ENCODE measurements at places on chromosomes 6 and 20. TPM values are rescaled to one million over a fixed set of nuclear protein-coding genes. Genes with fewer than 3 reads are reported as not detected.

- no peak overlapping the region for H3K4me3 ChIP-seq
- no peak overlapping the region for H3K27ac ChIP-seq
- no peaks in the 10 kb centered on the region for H3K36me3 ChIP-seq
- no peak for DNase-seq
- no peaks in the 10 kb centered on the region for H3K4me1 ChIP-seq
Measured at GRCh38 chr20:44442298-44443070, 33.2 kb upstream of the TTPAL start.

GRCh38 chr6:44576132-44576631 lies 188.7 kb downstream of the CDC5L start:
- H3K27ac ChIP-seq, result no peak overlapping the region
- H3K4me3 ChIP-seq, result no peak overlapping the region
- H3K36me3 ChIP-seq, result no peaks in the 10 kb centered on the region

DNA sequence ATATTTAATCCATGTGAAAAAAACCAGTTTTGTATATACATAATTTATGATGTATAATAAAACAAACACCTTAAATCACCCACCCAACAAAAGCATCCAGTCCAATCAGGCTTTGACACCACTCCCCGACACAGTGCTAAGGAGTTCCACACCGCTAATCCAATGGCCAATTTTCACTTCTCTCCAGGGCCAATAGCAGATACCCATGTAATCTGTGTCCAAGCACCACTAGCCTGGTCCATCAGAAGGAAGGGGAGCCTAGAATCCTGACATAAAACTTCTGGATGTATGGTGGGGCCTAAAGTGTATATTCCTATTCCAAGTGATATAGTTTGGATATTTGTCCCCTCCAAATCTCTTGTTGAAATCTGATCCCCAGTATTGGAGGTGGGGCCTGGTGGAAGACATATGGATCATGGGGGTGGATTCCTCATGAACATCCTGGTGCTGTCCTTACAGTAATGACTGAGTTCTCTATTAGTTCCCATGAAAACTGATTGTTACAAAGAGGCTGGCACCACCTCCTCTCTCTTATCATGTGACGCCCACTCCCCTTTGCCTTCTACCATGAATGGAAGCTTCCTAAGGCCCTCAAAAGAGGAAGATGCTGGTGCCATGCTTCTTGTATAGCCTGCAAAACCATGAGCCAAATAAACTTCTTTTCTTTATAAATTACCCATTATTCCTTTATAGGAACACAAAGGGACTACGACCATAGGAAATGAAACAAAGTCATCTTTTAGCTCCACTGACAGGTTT lies 20.8 kb downstream of the RALGAPA2 start:
- H3K4me1 ChIP-seq, result peaks cover 26% of the 10 kb centered on the region
- DNase-seq, result no peak
- H3K27ac ChIP-seq, result no peak overlapping the region
- no peaks in the 10 kb centered on the region for H3K27me3 ChIP-seq

DNA sequence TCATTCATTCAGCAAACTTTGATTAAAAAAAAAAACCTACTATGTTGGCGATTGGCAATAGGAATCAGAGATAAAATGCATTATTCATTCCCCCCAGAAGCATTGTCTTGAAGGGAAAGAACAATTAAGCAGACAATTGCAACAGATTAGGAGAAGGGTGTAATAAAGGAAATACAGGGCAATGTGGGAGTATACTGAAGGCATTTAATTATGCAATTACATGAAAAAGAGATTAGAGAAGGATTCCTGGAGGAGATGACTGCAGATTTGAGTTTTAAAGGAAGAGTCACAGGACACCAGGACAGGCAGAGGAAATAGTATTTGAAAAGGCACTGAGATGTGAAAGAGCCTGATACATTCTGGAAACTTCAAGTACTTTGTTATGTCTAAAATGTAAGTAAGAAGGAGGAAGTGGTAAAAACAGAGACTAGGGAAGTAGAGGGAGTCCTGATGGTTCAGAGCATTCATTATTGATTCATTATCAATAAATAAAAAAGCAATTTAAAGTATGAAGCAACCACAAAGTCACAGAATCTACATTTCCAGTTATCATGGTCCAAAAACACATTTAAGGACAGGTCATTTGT lies 43.7 kb downstream of the THEMIS start:
- H3K4me3 ChIP-seq, result no peak overlapping the region
- no peaks in the 10 kb centered on the region for H3K36me3 ChIP-seq
- H3K27me3 ChIP-seq, result no peaks in the 10 kb centered on the region
- H3K27ac ChIP-seq, result no peak overlapping the region
- H3K4me1 ChIP-seq, result no peaks in the 10 kb centered on the region

DNA sequence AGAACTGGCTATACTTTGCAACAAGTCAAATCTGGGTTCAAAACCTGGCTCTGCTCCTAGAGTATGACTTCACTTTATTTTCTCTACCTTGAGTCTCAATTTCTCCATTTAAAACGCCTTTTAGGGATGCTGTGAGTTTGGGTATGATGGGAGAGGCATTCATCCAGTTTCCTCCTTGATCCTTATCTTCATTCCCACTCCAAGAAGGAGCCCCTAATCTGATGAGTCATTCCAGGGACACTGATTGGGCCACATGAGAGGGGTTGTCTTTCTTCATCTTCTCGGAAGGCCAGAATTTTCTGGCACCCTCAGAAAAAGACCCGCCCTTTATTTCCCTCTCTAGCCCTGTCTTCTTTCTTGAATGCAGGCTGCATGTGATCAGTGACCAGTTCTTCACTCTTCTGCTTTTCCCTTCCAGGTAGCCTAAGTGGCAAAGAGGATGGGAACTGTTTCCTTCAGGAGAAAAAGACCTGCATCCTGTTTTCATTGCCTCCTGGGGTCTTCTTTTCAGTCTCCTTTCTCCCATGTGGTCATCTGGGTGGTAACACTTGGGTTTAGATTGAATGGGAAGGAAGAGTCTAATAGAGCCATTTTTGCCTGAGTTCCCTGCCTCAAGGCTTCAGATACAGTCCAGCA lies 32.1 kb upstream of the PNRC1 start:
- H3K4me1 ChIP-seq, result peaks cover 21% of the 10 kb centered on the region
- H3K4me3 ChIP-seq, result no peak overlapping the region
- H3K27me3 ChIP-seq, result no peaks in the 10 kb centered on the region
- H3K27ac ChIP-seq, result no peak overlapping the region
- H3K36me3 ChIP-seq, result no peaks in the 10 kb centered on the region

DNA sequence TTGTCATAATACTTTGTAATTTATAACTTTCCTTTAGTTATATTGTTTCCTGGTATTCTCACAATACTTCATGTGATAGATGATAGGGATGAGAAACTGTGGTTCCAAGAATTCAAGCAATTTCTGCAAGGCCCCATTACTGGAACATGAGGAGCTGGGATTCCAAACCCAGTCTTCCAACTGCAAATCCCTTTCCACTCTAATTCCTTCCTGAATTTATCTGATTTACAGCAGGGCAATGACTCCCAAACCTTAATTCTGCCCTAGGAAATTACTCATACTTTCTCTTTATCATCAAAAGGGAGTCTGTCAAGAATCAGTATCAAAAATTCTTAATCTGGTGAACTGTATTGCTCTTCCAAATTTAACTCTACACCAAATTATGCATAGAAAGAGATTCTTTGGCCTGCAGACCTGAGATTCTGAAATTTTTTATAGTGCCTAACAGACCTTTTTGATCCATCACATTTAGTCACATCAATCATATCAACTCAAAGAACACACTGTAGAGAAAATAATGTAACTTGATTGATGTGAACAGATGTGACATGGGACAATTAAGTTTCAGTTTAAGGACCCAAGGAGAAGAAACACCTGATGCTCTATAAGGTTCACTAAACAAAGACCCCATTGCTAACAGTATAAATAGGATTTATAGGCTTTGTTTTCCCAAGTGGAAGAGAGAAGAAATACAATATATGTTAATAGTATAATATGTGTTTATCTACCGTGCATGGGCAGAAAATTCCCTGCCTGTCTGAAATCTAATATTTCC lies 41.5 kb upstream of the GJA1 start:
- H3K36me3 ChIP-seq, result no peaks in the 10 kb centered on the region
- no peak for DNase-seq
- no peaks in the 10 kb centered on the region for H3K4me1 ChIP-seq
- H3K27ac ChIP-seq, result no peak overlapping the region

DNA sequence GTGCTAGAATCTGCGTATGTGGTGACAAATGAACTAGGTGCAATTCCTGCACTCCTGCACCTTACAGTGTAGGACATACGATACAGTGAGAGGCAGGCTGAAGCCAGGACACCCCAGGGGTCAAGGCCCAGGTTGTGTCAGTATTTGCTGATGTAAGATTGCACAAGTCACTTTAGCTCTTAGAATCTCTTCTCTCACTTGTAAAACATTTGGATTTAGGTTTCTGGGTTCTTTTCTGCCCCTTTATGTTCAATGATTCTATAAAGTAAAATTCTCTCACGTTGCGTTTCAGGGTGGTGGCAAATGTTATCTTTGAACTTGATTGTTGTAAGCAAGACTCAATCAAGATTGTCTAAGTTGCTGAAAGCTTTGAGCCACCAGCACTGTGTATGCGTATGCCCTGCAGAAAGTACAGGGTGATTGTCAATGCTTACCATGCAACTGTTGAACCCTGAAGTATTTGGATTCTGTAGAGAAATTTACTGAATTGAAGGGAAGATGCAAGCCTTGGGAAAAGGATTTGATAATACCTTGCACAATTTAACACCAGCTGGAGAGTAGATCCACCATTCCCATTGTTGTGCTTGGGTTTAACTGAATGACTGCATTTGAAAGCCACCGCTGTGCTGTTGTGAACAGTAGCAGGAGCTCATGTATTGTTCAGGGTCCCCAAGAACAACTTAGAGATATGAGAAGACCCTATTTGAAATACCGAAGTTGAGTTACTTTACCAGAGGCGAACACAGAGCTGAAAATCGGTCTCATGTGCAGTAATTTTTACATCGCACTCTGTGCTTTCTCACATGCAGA lies 106.1 kb upstream of the CITED2 start:
- H3K27ac ChIP-seq, result no peak overlapping the region
- no peaks in the 10 kb centered on the region for H3K27me3 ChIP-seq
- no peak overlapping the region for H3K4me3 ChIP-seq
- H3K4me1 ChIP-seq, result no peaks in the 10 kb centered on the region

RIPPLY2 gene
- not detected for total RNA-seq

Measured in upper lobe of right lung (tissue), 1 donor.